NCI-H1092 (cell line): ENCODE measurements at places on chromosomes 1 and 21.

DNA sequence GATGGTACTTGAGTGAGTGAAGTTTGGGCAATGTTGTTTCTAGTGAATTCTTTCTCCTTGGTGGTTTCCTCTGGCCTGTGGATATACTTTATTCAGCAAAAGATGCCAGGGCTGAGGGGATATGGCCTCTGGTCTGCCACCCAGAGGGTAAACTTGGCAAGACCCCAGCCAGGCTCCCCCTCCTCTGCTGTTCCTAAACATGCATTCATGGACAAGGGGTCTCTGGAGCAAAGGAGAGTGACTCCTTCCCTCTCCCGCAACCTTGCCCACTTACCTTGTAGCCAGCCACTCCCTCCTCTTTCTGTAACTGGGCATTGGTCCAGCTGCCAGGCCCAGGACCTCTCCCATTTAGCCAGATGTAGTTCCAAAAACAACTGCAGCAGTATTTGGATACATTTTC lies 43.8 kb downstream of the RUNX3 start:
- DNase-seq: no peak

- no peak for DNase-seq
These were observed 105.6 kb downstream of the MIS18A start for GRCh38 chr21:32173121-32173724.

DNA sequence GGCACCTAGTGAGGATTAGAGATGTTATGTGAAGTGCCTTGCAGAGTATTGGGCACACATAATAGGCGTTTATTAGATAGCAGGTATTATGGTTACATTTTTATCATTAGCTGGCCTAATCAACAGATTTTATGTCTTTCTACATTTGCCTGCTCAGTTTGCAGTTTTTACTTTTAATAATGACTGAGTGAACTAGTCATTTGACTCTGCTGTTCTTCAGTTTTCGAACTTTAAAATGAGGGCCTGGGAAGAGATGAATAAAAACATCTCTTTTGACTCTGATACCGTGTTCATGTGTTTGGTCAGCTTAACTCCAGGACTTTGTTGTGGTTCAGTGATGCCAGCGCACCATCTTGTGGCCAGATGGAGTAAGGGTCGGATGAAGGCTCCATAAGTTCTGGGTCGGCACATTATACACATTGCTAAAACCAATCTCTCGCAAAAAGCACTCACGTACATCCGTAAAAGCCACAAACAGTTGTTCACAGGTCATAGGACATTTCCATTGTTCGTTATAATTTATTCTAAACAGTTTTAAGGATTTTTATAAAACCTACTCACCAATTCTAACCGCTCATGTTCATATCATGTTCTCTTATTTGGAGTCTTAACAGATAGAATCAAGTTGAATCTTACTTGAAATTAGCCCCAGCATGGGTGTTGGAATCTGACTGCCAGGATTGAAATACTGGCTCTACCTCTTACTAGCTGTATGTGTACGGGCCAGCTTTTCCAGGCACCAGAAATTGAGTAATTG lies 78.4 kb upstream of the GPR88 start:
- DNase-seq: peak; percentile 37

GRCh38 chr1:30704271-30704670 lies 19.1 kb downstream of the MATN1 start:
- no peak for DNase-seq

GRCh38 chr1:75174031-75174760 lies 40.0 kb downstream of the LHX8 start:
- DNase-seq: no peak

DNA sequence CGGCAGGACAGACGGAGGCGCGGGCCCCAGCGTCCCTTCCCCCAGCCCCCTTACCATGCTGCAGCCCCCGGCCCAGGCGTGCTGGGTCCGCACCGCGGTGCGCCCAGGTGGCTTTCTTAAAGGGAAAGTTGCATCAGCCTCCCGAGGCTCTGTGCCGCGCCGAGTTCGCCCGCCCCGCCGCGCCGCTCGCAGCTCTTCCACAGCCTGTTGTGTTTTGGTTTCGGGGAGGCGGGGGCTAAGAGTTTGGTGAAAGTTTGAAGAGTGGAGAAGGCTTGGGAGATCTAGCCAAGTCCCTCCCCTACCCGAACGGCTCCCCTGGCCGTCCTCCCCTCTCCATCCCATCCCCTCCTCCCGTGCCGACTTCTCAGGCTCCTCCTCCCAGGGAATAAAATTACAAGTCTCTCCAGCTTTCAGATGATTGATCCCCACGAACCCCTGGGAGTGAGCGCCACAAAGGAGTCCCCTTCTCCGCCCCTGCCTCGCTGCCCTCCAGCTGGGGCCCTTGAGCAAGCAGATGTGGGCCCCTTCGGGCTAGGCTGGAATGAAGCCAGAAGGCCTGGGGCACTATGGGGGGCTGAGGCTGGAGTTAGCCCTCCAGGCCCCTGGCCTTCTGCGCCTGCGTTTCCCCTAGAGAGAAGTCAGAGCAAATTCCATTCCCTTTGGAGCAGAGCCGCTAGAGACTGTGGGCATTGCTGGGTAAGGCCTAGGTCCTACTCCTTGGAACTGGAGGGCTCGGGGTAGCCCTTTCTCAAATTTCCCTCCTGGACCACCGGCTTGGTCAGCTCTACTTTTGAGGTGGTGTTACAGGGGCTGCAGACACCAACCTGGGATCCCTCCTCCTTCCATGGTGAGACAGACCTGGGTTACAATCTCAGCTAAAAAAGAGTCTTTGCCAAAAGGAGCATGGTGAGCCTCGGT lies at the start of gene SLC6A9:
Gene SLC6A9 (minus strand): TSS at position 211 of the 918 bp plus-strand sequence. CDS start 7,185 bp downstream, outside the sequence.
- DNase-seq: no peak

GRCh38 chr1:34970829-34971228 lies 14.3 kb downstream of the TMEM35B start:
- no peak for DNase-seq

DNA sequence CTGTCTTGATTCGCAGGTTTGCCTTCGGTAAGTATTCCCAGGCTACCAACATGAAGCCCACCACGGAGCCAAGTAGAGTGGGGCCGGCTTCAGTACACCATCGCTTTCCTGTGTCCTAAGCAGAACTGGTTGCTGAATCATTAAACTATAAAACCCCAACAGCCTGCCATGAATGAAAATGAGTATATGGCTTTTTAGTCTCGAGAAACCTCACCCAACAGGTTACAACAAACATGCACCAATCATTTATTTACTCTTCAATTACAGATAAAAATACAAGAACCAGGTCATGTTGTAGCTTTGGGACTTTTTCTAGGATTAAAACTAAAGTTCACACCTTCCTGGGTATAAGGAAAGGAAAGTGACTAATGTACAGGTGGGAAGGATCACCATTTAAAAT lies 7.6 kb downstream of the TMPRSS2 start:
- DNase-seq: no peak
